Stimulated activated naive CD4-positive, alpha-beta T cell treated with Interleukin-2 at 50 U/mL for 16 hours (primary cell): ENCODE measurements at places on chromosomes 16 and 17.
A peak's percentile ranks its signal among the peaks of the same experiment; 100 is the strongest.

- no peak for DNase-seq
These were observed 53.1 kb upstream of the TANGO6 start for GRCh38 chr16:68790130-68790761.

DNA sequence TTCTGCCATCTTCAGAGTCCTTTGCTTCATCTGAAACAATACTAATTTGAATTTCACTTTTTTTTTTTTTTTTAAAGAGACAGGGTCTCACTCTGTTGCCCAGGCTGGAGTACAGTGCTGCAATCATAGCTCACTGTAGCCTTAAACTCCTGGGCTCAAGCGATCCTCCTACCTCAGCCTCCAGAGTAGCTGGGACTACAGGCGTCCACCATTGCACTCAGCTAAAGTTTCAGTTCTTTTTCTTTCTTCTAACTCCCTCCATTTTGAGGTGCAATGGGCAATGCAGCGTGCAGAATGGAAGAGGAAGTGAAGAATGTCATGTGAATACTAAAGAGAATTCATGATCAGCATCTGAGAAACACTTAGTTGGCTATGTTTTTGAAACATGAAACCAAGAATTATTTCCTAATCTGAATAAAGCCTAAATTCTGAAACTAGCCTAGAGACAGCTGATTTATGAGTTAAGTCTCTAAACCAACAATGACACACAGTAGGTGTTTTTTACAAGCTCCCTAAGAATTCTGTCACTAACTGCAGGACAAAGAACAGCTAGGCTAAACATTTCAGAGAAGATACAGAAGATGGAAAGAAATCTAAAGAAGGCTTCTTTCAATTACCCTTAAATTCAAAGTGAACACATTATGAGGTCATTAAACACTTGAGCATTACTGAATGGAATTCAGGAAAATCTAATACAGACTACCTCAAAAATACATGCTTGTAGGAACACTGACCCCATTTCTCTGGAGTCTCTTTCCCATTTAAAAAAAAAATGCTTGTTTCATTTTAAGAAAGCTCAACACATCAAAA is 21.0 kb downstream of the SNN start:
- no peak for DNase-seq

DNA sequence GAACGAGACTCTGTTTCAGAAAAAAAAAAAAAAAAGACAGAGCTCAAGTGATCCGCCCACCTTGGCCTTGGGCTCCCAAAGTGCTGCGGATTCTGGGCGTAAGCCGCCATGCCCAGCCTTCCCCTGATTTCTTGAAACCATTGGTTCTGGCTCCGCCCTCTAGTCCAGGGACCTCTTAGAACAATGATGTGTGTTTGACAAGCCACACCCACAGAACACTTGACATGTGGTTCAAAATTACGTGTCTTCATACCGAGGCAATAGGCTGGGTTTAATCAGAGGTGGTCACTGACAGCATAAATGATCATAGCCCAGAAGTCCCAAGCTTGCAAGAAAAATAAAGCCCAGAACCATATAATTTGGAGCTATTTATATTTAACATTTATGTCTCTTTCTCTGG is 23.0 kb downstream of the KNOP1 start:
- no peak for DNase-seq

GRCh38 chr17:45332989-45333701 is 16.3 kb upstream of the MAP3K14 start:
- DNase-seq = no peak

- no peak for DNase-seq
These were observed 6.4 kb upstream of the FOXJ1 start for GRCh38 chr17:76147211-76148014.

GRCh38 chr16:57998992-57999365 is 1.5 kb downstream of the ZNF319 start:
- DNase-seq = no peak

DNA sequence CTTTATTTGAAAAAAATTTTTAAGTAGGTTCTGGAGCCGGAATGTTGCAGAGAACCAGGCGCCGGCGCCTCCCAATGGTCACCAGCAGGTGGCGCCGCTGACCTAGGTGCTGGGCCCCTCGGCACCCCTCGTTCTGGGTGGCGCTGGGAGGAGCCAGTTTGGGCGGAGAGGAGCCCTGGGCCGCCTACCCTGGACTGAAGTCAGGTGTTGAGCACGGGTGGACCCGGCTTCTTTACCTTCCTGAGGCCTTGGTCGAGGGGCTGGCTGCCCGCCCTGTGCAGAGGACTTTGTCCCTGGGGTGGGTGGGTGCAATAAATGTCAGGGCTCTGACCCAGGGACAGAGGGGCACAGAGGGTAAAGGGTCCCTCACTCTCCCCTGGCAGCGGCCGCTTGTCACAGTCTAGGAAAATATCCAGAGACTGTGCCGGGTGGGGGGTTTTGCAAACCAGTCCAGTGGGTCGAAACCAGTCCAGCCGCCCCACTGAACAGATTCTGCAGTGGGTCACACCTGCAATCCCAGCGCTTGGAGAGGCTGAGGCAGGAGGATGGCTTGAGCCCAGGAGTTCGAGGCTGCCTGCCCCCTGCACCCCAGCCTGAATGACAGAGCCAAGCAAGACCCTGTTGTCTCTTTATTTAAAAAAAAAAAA is 30.1 kb upstream of the TNFRSF13B start:
- peak; percentile 67 for DNase-seq

- DNase-seq = no peak
These were observed 53.5 kb downstream of the KLHDC4 start for GRCh38 chr16:87712184-87712762.

DNA sequence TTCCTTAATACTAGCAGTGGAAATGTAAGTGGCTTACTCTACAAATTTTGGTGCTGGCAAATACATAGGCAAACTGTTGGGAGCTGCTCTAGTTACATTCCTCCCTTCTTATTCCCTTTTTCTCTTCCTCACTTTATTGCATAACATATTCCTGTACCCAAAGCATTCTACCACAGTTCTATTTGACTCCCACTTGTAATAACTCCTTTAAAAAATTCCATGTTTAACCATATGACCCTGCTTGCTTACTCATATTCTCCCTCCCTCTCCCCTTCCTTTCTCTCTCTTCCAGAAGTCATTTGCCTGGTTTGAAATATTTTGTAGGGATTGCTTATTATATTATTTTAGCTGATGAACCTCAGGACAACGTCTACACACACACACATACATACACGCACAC is 22.7 kb downstream of the NQO1 start:
- no peak for DNase-seq

GRCh38 chr17:1454541-1454940 is 1.5 kb downstream of the CRK start:
- no peak for DNase-seq

DNA sequence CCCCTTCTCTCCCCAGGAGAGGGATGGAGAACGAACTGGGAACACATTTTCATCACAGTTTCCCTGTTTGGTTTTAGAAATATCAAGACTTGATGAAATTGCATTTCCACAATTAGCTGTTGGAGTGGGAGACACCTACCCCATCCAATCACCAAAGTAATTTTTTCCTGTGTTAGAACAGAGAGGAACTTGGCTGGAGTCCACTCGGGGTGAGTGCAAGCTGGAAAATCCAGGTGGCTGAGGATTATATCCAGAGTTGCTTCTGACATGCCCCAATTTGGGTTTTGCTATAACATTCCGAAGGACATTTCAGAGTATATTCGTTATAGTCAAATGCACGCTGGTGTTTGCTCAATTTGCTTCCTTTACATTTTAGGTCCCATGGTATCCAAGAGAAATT is 231.8 kb downstream of the C16orf95 start:
- DNase-seq = no peak

GRCh38 chr16:727291-727977 is 528 bp downstream of the HAGHL start:
- no peak for DNase-seq

- no peak for DNase-seq
These were observed 15.9 kb upstream of the CBX2 start for GRCh38 chr17:79761894-79762589.

GRCh38 chr17:36945140-36945539 is 3.6 kb upstream of the AATF start:
- no peak for DNase-seq

GRCh38 chr16:84810518-84811273 is 9.1 kb upstream of the CRISPLD2 start:
- DNase-seq = no peak

DNA sequence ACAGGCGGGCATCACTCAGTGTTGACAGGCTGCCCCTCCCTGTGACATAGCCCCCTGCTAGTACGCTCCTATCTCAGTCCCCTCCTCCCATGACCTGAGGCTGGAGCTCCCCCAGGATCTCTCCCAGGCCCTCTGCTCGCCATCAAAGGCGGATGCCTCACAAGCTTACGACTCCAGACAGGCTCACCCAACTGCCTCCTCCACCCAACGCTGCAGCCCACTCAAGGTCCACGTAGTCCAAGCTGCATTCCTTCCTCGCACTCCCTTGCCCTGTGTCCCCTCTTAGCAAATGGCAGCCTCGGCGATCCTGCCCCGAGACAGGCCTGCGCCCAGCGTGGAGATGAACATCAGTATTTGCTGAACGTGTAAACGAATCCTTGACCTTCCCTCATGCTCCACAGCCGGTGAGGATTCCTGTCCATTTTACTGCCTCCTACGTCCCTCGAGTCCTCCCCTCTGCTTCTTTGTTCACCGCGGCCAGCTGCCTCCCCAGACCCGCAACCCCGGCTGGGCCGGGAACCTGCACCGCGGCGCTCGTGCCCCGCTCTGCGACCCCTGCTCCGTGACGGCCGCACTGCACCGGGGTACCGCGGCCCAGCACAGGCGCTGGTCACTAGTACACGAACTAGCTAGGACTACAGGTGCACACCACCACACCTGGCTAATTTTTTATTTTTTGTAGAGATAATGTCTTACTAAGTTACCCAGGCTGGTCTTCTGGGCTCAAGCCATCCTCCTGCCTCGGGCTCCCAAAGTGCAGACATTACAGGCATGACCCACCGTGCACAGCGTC is 838 bp upstream of the TMEM97 start:
- DNase-seq = no peak

DNA sequence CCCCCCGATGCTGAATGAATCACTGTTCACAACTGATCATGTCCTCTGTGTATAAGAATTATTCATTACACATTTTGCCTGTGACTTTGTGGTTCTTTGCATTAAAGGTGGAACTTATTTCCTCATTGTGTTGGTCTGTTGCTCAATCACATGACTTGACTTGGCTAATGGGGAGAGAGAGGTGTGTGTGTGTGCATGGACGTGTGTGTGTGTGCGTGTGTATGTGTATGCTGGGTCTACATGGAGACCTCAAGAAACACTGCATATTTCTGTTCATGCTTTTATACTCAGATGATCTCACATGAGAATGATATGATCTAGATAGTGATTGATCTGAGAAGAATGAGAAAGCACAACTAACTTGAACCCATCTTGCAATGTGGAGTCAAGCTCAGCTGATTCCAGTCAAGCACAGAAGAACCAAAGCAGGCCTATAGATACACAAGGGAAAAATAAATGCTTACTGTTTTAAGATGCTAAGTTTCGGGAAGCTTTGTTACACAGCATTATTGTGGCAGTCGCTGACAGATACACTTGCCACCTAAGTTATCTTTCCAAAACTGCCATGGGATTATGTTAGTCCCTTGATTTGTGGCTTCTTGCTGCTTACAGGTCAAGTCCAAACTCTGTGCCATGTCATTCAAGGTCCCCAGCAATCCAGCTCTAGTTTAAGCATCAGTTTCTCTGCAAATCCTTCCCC is 167.9 kb upstream of the ZFHX3 start:
- no peak for DNase-seq

- DNase-seq = no peak
These were observed 359.1 kb downstream of the WWOX start for GRCh38 chr16:78458588-78458987.

DNA sequence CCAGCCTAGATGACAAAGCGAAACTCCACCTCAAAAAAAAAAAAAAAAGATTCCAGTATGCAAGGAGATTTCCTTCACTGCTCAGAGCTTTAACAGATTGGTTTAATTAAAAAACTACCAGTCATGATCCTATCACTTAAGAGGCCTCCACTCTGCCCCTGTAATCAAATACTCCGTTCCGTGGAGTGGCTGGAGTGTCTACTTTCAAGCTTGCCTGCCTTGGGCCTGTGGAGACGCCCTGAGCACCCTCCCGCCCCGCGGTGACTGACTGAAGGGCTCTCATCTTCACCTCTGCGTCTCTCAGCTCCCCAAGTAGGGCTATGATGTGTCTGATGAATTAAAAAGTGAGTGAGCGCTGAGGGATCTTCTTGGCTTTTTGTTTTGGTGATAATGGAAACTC is 25.3 kb upstream of the TRPV3 start:
- DNase-seq = no peak

DNA sequence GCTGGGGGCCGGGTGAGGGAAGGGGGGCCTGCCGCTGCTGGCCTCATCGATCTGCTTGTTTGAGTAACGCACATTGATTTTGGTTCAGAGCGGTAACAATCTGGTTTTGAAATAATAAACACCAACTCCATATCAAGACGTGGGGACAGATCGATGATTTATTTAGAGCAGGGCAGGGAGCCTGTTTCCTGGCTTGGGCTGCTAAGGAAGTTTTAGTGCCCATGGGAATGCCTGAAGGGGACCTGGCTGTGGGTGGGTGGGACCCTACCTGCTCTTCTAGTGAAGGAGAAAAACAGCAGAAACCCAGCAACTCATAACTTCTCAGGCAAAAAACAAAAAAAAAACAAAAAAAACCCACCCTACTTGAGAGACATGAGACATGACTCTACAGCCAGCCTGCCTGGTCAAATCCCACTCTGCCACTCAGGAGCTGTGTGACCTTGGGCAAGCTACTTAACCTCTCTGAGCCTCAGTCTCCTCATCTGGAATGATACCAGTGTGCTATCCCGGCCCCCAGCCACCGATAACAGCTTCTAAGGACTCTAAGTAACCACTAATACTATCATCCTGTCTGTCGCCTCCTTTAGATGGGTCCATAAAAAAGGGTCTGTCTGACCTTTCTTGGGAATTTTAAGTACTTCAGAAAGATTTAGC is 66.0 kb downstream of the PIPOX start:
- no peak for DNase-seq

GRCh38 chr16:57992084-57992483 is 8.4 kb downstream of the ZNF319 start:
- no peak for DNase-seq

- no peak for DNase-seq
These were observed 41.2 kb downstream of the ARHGAP17 start for GRCh38 chr16:24973809-24974461.

DNA sequence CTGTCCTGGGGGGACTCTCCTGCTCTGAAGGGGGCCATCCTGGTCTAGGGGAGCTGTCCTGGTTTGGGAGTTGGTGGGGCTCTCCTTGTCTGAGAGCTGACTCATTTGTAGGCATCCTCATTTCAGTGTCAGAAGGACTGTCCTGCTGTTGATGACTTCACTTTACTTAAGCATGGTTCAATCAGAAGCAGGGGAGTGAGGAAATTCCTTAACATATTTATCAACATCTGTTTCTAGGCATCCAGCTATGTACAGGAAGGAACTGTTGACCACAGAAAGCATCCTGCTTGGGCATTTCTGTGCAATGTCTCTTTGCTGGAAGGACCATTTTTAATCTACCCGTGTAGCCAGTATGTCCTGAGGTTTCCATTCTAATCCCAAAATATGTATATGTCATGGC is 502.7 kb upstream of the HSBP1 start:
- no peak for DNase-seq
